ENCODE measurements at places on chromosomes 12 and 14.

DNA sequence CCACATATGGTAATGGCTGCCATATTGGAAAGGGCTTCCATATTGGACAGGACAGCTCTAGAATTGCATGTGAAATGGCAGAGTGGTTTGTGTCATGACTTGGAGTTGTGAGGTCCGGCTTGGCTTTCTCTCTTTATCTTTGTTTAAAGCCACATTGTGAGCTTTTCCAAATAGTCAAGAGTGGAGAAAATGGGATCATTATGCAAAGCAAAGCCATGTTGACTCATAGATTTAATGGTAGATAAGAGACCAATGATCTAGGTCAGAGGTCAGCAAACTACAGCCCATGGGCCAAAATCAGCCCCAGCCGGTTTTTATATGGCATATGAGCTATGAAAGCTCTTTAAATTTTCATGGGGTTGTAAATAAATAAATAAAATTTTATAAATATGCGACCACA is 449.1 kb downstream of the BCL11B start:
- DNase-seq: no peak

DNA sequence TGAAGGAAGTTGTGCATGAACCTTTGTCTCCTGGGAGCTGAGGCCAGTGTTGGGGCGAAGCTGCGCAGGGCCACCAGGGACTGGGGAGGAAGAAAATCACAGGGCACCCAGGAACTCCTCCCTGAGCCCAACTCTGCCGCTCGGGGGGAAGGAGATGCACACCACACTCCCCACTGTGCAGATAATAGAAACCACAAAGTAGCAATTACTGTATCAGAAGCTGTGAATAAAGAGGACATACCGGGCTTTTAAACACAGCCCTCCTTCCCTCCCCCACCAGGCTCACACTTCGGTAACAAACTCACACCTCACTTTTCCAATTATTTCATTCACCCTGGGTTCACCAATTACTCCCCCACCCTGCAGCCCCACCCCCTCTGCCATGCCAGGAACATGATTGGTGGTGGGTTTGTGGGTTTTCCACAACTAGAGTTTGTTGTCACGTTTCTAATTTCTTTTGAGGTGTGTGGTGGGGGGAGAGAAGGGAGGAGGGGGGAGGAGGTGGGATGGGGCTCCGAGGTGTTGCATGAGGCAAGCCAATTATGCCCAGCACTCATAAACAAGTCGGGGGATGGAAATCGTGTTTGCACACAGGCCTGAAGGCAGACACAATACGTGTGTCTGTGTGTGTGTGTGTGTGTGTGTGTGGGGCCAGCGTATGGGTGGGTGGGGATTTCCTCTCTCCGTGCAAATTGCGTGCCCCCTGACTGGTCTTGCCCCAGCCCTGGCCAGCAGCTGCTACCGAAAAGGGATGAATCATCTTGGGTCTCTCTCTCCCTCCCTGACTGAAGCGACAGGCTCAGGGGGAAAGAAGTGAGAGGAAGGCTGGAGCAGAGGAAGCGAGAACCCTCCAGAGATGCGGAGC is 103.3 kb downstream of the RBM19 start:
- DNase-seq: no peak

GRCh38 chr12:54477259-54477658 is 3.9 kb upstream of the GTSF1 start:
- DNase-seq: no peak

DNA sequence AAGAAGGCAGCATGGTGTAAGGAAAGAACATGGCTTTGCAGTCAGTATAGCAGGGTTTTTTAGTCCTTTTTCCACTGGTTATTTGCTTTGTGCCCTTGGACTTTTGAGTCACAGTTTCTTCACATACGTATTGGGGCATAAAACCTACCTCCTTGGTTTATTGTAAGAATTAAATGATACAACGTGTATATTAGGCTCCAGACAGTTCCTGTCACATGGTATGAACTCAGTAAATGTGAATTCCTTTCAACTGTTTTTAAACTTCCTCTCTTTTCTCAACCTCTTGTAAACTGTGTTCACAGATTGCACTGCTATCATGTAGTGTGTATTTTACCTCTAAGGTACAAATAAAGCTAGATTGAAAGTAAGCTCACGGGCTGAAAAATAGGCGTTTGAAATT is 29.5 kb downstream of the MSRB3 start:
- DNase-seq: no peak

GRCh38 chr14:54692284-54692772 is 125.4 kb downstream of the SAMD4A start:
- DNase-seq: no peak

DNA sequence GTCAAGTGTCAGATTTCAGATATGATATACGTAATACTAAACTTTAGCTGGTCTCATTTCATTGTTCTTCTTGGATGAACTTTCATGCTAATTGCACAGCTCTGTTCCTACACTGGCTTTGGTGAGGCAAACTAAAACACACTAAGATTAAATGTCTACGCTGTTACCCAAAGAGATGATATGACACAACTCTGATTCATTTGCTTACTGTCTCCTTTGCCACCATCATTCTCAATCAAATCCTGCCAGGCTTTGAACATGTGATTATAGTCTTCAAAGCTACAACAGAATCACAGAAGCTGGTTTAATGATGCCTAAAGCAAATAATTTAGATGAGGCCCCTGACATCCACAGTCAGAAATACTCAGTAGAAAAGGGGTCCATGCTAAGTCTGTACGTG is 37.7 kb downstream of the MDGA2 start:
- DNase-seq: no peak

DNA sequence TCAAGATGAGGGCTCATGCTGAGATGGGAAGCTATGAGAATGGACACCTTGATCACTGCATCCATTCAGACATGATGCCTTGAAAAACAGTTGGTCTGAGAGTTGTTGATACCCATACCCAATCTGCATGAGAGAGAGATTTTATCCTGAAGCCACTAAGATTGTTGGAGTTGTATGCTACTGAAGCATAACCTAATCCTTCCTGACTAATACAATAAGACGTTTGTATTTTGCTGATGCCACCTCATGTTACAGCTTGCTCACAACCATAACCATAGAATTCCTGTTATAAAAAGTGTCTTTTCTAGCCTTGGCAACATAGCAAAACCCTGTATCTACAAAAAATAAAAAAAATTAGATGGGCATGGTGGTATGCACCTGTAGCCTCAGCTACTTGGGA is 12.7 kb upstream of the SERPINA1 start:
- DNase-seq: no peak

DNA sequence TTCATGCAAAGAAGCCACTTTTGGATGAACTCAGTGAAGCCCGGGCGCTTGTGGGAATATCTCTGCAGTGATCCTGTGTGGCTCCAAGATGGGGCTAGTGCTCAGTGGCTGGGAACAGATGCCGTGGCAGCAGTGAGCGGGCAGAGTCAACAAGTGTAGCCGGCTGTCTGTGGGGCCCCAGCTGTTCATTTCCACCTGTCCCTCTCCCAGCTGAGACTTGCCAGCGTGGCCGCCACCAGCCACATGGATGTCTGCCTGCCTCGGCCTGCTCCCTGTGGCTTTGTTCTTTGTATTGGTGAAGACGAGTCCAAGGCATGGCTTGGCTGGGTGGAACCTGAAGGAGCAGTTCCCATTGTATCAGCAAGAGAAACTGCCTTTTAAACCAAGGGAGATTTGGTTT is 77.3 kb downstream of the NOS1 start:
- peak; percentile 91 for DNase-seq

Data from NCI-H2171 (cell line).